ENCODE measurements at places on chromosomes 12 and 14.

GRCh38 chr12:84411031-84411430 is 501.6 kb downstream of the SLC6A15 start:
- DNase-seq, result no peak

DNA sequence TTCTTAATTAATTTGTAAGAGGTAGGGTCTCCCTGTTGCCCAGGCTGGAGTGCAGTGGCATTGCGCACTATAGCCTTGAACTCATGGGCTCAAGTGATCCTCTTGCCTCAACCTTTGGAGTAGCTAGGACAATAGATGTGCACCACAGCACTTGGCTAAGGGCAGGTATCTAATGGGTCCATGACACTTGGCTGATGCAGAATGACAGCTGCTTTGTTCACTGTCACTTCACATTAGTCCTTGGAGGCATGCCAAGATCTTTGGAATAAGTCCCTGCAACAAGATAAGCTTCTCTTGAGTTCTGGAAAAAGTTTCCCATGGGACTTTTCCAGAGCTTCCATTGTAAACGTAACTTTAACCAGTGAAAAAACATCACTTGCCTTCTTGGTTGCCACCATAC is 23.4 kb downstream of the COQ6 start:
- DNase-seq, result no peak

DNA sequence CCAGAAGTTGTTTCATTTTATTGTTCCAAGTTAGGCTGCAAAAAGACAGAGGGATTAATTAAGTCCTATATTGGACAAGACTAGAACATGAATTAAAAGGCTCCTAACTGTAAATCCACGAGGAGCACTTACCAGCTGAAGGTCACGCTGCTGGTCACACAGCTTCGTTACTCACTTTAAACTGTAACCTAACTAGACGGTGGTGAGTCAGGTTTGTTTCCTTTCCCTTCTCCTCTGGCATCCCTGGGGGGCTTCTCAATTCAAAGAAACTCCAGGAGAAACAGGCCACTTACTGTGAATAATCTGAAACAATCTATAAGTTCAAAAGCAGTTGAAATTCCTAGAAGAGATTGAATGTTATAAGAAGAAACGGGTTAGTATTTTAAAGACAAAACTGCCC is 331.4 kb downstream of the BCAT1 start:
- no peak for DNase-seq

DNA sequence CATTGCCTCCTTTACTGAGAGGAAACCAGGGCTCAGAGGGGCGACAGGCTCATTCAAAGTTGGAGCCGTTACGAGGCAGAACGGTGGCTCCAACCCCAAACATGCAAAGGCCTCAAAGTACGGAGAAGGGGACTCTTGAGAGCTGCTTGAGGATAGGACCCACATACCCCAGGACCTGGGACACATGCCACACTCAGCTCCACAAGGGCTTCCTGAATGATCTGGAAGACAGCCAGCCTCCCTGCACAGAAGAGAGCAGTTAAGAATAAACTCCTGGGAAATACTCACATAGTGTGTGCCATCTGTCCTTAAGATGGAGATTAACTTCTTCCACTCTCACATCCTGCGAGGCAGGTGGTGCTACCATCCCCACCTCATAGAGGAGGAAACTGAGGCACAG is 26.6 kb upstream of the NXPH4 start:
- no peak for DNase-seq

DNA sequence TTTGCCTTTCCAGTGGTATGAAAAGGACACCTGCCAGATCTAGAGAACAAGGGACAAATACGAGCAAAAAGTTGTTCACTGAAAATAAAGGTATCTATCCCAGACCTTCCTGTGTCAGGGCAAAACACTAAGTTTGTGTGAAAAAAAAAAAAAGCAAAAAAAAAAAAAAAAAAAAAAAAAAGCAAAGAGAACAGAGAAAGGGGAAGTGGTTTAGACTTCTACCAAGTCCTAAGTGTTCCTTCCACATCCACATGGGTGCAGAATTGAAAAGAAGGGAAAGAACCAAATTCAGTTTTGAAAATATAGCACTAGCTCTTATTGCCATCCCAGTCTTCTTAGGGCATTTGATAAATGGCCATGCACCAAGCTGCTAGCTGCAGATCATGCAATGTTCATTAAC is 41.7 kb downstream of the ZCRB1 start:
- no peak for DNase-seq

DNA sequence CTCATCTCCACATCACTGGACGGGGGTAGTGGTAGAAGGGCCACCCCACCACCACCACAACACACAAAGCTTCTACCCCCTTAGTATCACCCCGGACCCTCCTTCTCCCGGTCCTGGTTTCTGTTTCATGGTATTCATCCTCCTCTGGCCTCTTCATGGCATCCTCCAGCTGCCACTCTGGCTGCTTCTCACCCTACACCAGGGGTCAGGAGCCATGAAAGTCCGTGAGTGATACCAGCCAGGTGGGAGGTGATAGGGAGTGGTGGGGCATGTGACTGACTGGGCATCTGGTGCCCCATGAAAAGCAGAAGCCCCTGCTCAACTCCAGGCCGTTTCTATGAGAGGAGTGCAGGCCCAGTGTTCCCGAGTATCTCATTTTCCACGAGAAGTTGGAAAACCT is 151.4 kb upstream of the HIF1A start:
- DNase-seq, result no peak

DNA sequence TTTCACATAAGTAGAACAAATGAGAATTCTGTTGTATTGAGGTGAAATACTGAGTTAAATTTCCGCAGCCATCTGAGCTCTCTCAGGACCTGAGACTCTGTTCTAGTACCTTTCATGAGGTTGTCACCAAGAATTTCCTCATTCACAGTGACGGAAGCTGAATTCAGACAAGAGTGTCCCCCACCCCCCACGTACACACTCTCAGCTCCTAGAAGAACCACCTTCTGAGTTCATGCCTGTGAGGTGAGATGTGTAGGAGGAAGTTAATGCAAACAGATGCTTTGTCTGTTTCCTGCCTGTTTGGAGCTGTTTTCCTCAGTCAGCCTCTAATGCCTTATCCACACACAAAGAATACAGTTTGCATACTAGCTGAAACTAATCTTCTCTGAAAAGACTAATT is 18.2 kb downstream of the BICDL1 start:
- DNase-seq, result no peak

DNA sequence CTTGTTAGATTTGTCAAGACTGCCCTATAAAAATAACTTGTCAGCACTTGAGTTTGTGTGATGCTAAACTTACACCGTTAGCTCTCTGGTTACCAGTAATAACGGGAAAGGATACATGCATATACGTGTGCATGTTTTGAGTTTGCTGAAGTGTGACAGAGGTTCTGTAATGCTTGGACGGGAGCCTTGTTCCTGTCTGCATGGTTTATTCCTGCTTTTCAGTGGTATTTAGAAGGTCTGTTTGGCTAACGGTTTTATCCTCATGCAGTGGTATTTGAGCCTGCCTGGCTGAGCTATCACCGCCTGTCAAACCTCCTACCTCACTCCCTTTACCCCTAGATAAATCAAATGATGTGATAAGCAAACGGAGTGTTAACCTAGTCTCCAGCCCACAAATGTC is 305.6 kb downstream of the GALC start:
- DNase-seq, result no peak

- DNase-seq, result no peak
Measured at GRCh38 chr12:105358789-105359188, 28.3 kb downstream of the C12orf75 start.

- DNase-seq, result no peak
Measured at GRCh38 chr12:104671409-104672095, 214.8 kb downstream of the CHST11 start.

DNA sequence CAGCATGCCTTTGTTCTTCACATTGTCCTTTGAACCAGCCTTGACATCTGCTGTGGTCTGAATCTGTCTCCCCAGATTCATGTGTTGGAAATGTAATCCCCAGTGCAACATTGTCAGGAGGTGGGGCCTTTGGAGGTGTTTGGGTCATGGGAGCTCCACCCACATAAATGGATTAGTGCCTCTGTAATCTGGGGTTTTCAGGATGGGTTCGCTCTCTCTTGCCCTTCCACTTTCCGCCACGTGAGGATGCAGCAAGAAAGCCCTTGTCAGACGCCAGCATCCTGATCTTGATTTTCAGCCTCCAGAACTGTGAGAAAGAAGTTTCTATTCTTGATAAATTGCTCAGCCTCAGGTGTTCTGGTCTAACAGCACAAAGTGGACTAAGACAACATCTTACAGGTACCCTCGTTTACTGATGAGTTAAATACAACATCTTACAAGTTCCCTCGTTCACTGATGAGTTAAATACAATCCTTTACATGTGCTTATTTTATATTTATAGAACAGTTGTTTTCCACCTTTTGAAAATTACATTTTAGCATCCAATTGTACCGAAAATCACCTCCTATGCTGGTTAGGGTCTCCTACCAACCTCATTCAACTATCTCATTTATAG is 54.4 kb upstream of the RIMBP2 start:
- DNase-seq, result no peak

DNA sequence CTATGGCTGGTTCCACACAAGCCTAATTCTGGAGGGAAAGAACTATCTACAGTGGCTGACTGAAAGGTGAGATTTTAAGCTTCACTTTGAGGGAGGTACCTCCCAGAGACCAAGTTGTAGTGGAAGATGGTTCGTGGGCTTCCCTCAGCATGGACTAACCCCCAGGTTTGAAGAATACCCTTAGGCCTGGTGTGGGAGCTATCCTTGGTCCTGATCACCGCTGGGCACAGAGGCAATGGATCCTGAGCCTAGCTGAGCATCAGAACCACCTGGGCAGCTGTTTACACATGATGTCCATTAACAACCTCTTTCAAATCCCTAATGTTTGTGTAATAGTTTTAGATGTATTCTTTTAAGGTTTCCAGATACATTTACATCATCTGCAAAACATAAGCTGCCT is 10.3 kb downstream of the DAO start:
- peak; percentile 58 for DNase-seq

GRCh38 chr12:94767956-94768355 is 117.6 kb upstream of the TMCC3 start:
- no peak for DNase-seq

GRCh38 chr14:35814371-35815005 is 5.4 kb upstream of the RALGAPA1 start:
- DNase-seq, result peak; percentile 56

GRCh38 chr14:77844802-77845201 is 44.9 kb downstream of the ADCK1 start:
- no peak for DNase-seq

DNA sequence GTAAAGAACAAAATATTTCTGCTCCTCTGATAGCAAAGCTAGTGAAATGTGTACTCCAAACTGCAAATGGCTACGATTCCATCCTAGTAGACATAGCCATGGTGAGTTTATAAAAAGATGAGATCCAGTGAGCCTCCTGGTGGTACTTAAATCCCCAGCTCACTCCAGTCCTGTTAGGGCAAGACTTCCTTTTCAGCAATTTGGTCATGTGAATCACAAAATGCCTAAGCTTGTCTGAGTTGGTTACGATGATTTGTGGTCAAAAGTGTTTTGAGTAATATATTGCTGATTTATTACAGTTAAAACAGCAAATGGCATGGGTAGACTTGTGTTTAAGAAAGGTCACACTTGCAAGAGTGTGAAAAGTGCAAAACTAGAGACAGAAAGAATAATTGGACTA is 102.7 kb upstream of the NAV3 start:
- DNase-seq, result no peak

GRCh38 chr12:23618718-23619117 is 330.8 kb downstream of the SOX5 start:
- DNase-seq, result no peak

- no peak for DNase-seq
Measured at GRCh38 chr12:108896336-108896735, 16.4 kb downstream of the DAO start.

- no peak for DNase-seq
Measured at GRCh38 chr14:53692451-53692850, 264.2 kb downstream of the BMP4 start.
